Stimulated activated CD4-positive, alpha-beta T cell treated with anti-CD3 and anti-CD28 coated beads, Interleukin-15, amount 100 ng/mL, for 1 hour (primary cell): ENCODE measurements at places on chromosomes 7 and 10.

- no peak for DNase-seq
Observed at GRCh38 chr7:146119002-146119401, 2.4 kb downstream of the CNTNAP2 start.

DNA sequence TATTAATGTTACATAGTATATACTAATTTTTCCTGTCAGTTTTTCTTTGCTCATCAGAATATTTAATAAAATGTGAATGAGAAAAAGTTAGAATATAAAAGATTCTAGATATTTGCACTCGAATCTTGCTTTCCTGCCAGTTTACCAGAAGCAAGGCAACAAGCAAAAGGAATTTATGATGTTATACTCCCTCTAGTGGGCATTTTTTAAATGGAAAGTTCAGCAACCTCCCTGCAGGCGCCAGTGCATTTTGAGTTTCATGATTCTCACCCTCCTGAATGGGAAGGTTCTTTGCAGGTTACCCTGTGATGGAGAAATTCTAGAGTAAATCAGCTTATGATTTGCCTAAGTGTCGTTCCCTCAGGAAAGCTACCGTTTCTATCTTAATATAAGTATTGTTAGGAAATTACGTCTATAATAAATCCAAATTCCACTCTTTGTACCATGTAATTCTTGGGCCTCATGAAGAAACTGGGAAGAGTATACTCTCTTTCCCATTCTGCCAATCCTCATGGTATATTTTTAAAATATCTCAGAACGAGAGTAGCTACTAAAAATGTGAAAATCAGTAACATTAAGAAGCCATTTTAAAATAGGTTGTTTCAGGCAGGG, 350.0 kb downstream of the CRPPA start:
- no peak for DNase-seq

GRCh38 chr7:132910657-132911056, 171.2 kb downstream of the CHCHD3 start:
- no peak for DNase-seq

- no peak for DNase-seq
Observed at GRCh38 chr10:114624951-114625780, 32.9 kb downstream of the ABLIM1 start.
